ENCODE measurements at places on chromosomes 2 and 18. TPM values are rescaled to one million over a fixed set of nuclear protein-coding genes. Genes with fewer than 3 reads are reported as not detected.

Gene IL1RL2
- not detected for total RNA-seq

GRCh38 chr2:212523756-212524155 lies 14.8 kb downstream of the ERBB4 start:
- H3K36me3 ChIP-seq = no peaks in the 10 kb centered on the region
- no peak overlapping the region for H3K4me3 ChIP-seq
- H3K27me3 ChIP-seq = no peaks in the 10 kb centered on the region
- no peak overlapping the region for H3K27ac ChIP-seq

- no peak overlapping the region for H3K4me3 ChIP-seq
- H3K36me3 ChIP-seq = no peaks in the 10 kb centered on the region
- H3K27ac ChIP-seq = no peak overlapping the region
- no peaks in the 10 kb centered on the region for H3K27me3 ChIP-seq
- no peak for DNase-seq
Observed at GRCh38 chr18:75029481-75029880, 179.5 kb downstream of the PTGR3 start.

DNA sequence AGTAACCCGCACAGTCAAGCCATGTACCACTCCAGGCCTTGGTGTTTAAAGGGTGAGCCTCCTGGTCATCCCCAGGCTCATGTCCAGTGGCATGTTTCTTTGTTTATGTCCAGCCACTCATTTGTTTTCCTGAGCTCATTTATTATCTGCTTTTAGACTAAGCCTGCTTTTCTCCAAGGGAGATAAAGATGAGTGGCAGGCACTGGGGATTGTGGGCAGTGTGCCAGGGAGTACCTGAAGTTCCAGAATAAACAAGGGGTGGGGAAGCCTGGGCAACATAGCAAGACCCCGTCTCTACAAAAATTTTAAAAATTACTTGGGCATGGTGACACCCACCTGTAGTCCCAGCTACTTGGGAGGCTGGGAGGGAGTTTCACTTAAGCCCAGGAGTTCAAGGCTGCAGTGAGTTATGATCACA lies 1.9 kb downstream of the ANXA4 start:
- DNase-seq = no peak
- peak overlapping the region; percentile 95 for H3K27ac ChIP-seq
- no peaks in the 10 kb centered on the region for H3K27me3 ChIP-seq
- H3K4me3 ChIP-seq = no peak overlapping the region
- H3K4me1 ChIP-seq = peaks cover 24% of the 10 kb centered on the region
- H3K36me3 ChIP-seq = no peaks in the 10 kb centered on the region

DNA sequence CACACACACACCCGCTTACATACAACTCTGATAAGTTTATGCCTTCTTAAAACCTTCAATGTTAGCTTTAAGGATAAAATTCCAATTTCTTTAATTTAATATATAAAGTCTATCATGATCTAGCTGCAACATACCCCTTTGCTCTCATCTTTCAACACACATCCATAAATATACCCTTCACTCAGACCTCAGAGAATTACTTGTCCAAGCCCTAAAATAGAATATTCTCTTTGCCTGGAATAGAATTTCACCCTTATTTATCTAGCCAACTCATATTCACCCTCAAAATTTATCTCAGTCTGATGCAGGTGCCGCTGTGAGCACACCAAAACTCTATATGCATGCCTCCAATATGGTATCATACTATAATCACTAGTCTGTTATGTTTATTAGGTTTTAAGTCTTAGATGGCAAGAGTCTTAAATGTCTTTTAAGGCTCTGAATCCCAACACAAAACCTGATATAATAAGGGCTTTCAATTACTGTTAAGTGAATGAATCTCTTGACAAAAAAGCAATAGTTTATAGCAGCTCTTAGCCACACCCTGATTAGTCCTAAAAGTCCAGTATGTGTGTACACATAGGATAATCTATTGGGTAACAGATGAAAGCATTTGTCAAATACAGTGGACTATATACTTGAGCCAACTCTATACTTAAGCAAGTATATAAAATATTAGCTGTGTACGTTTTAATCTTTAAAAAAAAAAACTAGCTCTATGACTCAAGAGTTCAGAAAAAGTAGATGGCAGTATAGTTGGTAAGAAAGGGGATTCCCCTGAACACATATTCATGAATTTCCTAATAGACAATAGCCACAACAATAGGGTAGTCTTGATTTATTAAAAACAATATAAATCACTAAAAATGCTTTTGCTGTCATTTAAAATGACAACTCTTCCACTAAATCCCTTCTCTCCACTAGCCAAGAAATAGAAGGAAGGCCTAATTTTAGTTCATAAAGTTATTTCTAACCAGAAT lies 144.5 kb downstream of the EXOC6B start:
- peaks cover 2% of the 10 kb centered on the region for H3K4me1 ChIP-seq
- no peak for DNase-seq
- H3K4me3 ChIP-seq = no peak overlapping the region

DNA sequence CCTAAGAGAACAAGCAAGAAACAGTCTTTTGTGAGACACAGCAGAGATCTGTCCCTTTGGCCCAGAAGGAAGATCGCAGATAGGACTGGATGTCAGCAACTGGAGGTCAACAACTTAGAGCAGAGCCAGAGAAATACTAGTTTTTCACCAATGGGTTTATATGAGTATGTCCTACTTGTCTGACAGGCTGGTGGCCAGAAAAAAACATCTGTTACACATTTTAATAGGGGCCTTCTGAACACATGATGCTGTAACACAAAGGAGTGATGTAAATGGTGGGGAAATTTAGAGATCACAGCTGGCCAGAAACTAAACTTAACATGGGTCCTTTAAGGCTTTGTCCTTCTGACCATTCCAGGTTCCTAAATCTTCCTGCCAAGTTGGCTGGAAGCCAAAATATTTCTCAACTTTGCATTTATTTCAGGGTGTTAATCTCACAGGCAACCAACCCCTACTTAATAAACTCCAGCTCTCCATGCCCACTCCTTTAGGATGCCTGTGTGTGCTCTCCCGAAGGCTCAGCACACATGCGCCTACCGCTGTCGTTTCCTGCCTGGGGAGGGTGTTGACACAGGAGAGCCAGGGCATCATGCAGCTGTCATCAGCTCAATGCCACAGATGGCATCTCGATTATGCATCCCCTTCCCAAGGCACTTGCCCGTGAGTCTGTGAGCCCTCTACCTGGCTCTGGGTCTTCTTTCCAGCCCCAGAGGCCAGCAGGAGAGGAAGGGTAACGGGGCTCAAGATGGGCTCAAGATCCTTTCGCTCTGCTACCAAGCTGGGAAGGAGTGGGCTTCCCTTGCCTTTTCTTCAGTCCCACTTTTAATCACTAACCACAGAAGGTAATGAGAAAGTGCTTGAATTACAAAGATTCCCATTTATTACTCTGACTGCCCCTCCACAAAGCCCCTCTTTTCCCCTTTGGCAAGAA lies 252.5 kb downstream of the ETAA1 start:
- H3K4me3 ChIP-seq = no peak overlapping the region
- H3K27me3 ChIP-seq = no peaks in the 10 kb centered on the region
- no peaks in the 10 kb centered on the region for H3K36me3 ChIP-seq
- no peak for DNase-seq
- peak overlapping the region; percentile 79 for H3K27ac ChIP-seq

- H3K36me3 ChIP-seq = peaks cover 7% of the 10 kb centered on the region
- no peaks in the 10 kb centered on the region for H3K27me3 ChIP-seq
Observed at GRCh38 chr2:47062681-47063537, 92.2 kb downstream of the STPG4 start.

Gene NOL4
- total RNA-seq = not detected

- H3K36me3 ChIP-seq = no peaks in the 10 kb centered on the region
- no peaks in the 10 kb centered on the region for H3K27me3 ChIP-seq
- no peak for DNase-seq
- H3K4me1 ChIP-seq = no peaks in the 10 kb centered on the region
- no peak overlapping the region for H3K27ac ChIP-seq
Observed at GRCh38 chr2:27860111-27860510, 30.1 kb downstream of the RBKS start.

DNA sequence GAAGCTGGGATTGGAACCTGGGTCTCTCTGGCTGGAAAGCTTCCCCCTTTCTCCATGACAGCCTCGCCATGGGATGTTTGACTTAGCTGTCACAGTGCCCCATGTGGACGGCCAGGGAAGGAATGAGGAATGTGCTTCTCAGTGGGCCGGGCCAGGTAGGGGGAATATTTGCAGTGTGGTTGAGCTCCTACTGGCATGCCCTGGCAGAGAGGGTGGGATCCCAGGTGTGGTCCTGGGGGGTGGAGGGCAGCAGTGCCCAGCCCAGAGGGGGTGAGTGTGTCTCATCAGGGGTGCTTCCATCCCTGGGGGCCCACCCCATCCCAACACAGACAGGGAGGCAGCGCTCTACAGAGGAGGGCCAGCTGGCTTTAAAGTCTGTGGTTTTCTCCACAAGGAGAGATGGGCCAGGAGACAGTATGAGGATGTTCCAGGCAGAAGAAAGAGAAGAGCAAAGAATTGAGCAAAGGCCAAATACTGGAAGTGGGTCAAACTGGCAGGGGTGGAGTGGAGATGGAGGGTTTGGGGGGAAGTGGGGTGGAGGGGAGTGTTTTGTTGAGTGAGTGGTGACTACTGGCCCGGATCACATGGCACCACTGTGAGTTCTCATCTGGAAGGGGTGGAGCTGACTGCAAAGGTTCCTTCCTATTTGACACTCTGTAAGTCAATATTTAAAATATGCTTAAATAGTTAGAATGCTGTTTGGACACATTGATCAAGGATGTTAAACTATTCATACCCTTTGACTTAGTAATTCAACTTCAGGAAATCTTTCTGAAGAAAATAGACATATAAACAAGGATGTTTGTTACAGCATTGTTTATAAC lies 94.0 kb downstream of the MYCN start:
- no peaks in the 10 kb centered on the region for H3K36me3 ChIP-seq
- H3K27ac ChIP-seq = no peak overlapping the region
- H3K4me1 ChIP-seq = no peaks in the 10 kb centered on the region
- no peak overlapping the region for H3K4me3 ChIP-seq
- no peaks in the 10 kb centered on the region for H3K27me3 ChIP-seq

GRCh38 chr2:31863867-31864266 lies 146.9 kb downstream of the MEMO1 start:
- H3K4me3 ChIP-seq = no peak overlapping the region
- DNase-seq = no peak
- no peak overlapping the region for H3K27ac ChIP-seq
- no peaks in the 10 kb centered on the region for H3K27me3 ChIP-seq

Gene EMILIN2
- total RNA-seq = 89.4 TPM

Gene ECEL1
- not detected for total RNA-seq

GRCh38 chr18:57542126-57542525 lies 44.4 kb downstream of the FECH start:
- no peak overlapping the region for H3K4me3 ChIP-seq
- no peaks in the 10 kb centered on the region for H3K4me1 ChIP-seq
- no peaks in the 10 kb centered on the region for H3K36me3 ChIP-seq
- no peaks in the 10 kb centered on the region for H3K27me3 ChIP-seq

Gene OR6B2
- not detected for total RNA-seq

Gene TTLL4
- 20.5 TPM for total RNA-seq

GRCh38 chr18:5488844-5489243 lies 55.0 kb downstream of the EPB41L3 start:
- DNase-seq = no peak
- no peaks in the 10 kb centered on the region for H3K36me3 ChIP-seq
- no peaks in the 10 kb centered on the region for H3K4me1 ChIP-seq
- H3K27me3 ChIP-seq = no peaks in the 10 kb centered on the region
- no peak overlapping the region for H3K27ac ChIP-seq

DNA sequence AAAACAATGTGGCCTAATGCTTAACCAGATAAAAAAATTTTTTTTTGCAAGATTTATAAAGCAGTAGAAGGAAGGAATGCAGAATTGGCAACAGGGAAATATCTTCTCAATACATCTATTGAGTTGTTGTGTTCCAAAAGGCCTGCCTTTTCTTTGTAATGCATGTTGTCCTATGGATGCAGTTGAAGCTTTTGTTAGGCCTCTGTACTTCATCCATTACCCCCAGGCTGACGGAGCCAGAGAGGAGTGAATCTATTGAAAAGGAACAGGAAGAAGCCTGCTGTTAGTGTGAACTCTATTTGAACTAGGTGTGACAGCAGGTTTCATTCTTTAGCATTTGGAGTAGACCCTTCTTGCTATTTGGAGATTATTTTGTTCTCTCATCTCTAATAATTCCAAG lies 56.5 kb downstream of the MTX2 start:
- H3K36me3 ChIP-seq = peaks cover 16% of the 10 kb centered on the region
- H3K27me3 ChIP-seq = no peaks in the 10 kb centered on the region
- DNase-seq = no peak

GRCh38 chr2:224969095-224969494 lies 73.2 kb downstream of the DOCK10 start:
- H3K27me3 ChIP-seq = no peaks in the 10 kb centered on the region
- H3K4me1 ChIP-seq = peaks cover 16% of the 10 kb centered on the region
- H3K4me3 ChIP-seq = no peak overlapping the region
- peak overlapping the region; percentile 61 for H3K27ac ChIP-seq

Gene CABLES1
- 5.9 TPM for total RNA-seq

Gene DCC
- total RNA-seq = 0.27 TPM

GRCh38 chr18:8972116-8972515 lies 130.4 kb upstream of the NDUFV2 start:
- no peak overlapping the region for H3K27ac ChIP-seq
- H3K36me3 ChIP-seq = no peaks in the 10 kb centered on the region
- H3K27me3 ChIP-seq = no peaks in the 10 kb centered on the region
- H3K4me1 ChIP-seq = no peaks in the 10 kb centered on the region
- no peak for DNase-seq
- no peak overlapping the region for H3K4me3 ChIP-seq

DNA sequence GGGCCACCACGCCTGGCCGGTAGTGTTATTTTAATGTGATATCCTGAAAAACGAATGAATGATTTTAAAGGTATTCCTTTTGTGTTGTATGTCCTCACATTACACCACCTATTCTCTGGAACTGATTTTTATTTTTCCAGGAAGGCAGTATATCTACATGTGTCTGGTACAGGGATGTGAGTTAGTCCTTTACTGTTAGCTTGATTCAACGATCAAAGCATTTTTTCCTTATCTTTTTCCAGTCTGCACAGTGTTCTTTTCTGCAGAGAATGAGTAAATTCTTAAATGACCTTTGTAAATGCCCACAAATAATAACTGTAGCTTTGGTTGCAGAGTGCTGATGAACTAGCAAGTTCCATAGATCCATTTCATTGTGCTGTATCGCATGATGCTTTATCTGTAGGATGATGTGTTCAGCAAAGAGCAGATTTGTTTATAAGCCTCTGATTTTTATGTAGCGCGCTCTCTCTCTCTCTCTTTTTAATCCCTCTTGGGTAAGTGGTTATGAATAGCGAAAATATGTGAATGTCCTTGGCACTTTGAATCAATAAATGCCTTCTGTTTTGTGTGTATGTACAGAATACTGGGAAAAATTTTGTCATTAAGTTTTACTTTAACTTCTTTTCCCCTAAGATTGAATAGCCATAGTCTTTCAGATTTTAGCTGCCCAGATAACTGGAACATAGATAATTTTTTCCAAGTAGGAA lies 82.5 kb upstream of the EML6 start:
- no peaks in the 10 kb centered on the region for H3K27me3 ChIP-seq
- DNase-seq = no peak
- H3K36me3 ChIP-seq = no peaks in the 10 kb centered on the region
- H3K4me3 ChIP-seq = no peak overlapping the region
- peaks cover 7% of the 10 kb centered on the region for H3K4me1 ChIP-seq
- H3K27ac ChIP-seq = no peak overlapping the region

Measured in transverse colon (tissue), 4 donors.